ENCODE measurements at places on chromosomes 2 and 18.

GRCh38 chr2:224142397-224143312 is 103.6 kb upstream of the SERPINE2 start:
- DNase-seq, result peak; percentile 79

DNA sequence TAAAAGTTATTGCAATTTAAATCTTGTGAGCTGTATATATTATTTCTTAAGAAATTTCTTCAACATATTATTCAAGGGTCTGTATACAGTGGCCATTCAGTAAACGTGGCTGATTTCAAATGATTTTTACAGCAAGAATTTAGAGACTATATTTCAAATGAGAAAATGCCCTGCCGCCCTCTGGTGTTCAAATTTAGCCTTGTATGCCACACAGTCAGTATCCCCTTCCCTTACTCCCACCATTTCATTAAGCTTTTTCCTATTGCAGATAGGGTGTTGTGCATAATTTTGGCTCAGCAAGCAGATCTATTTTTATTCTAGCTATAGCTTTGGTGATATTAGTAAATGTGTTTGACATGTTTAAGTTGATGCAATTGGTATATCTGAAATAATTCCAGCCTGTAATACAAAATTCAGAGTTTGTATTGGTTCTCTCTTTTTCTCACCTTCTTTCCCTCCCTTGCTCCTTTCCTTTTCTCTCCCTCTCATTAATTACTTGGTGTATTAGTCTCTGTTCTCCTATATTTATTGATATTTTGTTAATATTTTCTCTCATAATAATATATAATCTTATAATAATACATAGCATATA is 22.8 kb upstream of the SCN7A start:
- DNase-seq, result peak; percentile 52

- DNase-seq, result no peak
These were observed 229.6 kb downstream of the LOXHD1 start for GRCh38 chr18:46427216-46427995.

- peak; percentile 86 for DNase-seq
These were observed 72.8 kb downstream of the PLEKHA3 start for GRCh38 chr2:178553047-178553446.

DNA sequence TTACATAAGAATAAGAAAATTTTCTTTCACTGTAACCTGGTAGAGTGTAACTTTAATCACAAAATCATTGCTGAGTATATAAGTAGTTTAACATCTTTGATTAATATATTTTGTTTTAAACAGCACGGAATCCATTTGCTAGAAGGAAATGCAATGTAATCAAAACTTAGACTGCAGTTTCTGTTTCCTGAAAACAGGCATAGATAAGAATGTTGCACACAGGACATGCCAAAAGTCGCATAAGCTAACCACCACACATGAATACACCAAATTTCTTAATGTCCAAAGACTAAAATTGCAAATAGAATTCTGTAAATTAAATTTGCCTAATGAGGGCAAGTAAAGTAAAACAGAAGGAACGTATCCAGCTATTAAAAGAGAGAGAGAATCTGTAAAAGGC is 51.0 kb upstream of the SERPINB2 start:
- no peak for DNase-seq

GRCh38 chr2:11140492-11140891 is 14.8 kb upstream of the SLC66A3 start:
- DNase-seq, result peak; percentile 46

GRCh38 chr18:46772357-46772756 is 15.5 kb upstream of the ST8SIA5 start:
- DNase-seq, result no peak

DNA sequence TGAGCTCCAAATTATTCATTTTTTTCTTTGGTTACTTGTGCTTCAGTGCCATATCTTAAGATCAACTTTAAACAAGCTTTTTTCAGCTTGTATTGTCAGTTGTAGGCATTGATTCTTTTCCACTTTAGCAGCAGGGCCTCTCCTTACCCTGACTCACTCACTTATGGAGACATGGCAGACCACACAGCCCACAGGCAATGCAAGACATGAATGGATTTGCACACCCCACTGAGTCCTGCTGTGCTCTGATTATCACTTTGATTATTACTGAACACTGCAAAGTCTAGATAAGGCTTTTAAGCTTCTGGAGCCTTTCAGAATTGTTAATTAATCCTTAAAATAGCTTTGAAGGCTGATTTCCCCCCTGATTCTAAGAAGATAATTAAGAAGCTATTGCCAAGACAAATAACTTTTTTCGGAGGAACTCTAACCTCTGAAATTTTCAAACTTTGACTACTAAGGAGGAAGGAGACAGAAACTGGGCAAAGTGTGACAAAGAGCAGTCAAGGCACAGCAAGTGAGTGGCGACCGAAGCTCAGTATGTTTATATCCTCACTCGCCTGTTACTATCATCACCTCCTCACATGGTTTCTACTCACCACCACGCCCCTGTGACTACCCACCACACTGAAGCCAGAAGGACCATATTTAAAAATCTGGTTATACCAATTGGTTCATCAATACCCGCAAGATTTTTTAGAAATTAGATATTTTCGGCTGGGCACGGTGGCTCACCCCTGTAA is 43.3 kb downstream of the CACNB4 start:
- peak; percentile 15 for DNase-seq

DNA sequence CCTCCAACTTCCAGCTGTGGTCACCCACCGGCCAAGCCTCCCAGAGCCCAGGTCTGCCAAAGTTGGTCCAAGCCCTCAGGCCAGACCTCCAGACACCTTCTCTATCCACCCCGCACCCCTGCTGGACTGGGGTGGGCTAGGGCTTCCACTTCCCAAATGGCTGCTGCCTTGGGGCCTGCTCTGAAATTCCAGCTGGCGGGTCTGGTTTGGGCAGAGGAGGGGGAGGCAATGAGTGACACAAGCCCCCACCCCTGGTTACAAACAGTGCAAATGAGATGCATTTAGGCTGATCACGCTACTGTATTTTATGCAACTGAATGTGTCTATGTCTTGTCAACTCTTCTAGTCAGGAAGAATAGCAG is 14.6 kb downstream of the POU3F3 start:
- no peak for DNase-seq

DNA sequence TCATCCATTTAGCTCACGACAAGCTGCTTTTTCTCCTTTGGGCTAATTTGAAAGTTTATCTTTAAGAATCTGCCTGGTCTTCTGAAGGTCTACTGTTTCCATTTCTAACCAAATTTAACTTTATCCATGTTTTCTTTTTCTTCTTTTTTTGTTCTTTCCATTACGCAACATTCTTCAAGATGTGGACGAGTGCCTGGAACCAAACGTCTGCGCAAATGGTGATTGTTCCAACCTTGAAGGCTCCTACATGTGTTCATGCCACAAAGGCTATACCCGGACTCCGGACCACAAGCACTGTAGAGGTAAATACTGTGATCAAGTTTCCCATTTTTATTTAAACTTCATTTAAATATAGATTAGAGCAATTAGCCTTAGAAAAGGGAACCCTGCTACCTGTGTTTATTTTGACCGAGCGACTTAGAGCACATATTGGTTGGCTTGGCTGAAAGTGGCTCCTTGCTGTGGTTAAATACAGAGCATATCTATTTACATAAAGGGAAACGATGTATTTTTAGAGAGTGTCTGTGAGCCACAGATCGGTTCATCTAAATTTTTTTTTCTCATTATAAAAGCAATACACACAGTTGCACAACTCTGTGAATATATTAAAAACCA is 183.4 kb upstream of the RASGRP3 start:
- no peak for DNase-seq

GRCh38 chr2:23708771-23709170 is 218.2 kb downstream of the ATAD2B start:
- no peak for DNase-seq

DNA sequence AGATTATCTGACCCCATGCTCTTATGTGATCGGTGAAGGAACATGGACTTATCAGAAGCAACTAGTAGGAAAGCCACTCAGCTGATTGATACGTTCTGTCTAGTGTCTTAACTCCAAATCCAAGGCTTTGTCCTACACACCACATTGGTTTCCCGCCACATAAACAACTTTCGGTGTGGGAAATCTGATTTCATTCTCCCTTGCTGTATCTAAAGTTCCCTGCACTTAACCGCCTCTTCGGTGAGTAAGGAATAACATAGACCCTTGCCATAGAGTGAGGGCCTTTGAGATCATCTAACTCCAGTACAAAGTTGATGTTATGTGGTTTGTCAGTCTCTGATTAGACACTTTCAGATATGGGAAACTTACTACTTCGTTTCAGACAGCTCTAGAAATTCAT is 538.2 kb upstream of the TNP1 start:
- no peak for DNase-seq

DNA sequence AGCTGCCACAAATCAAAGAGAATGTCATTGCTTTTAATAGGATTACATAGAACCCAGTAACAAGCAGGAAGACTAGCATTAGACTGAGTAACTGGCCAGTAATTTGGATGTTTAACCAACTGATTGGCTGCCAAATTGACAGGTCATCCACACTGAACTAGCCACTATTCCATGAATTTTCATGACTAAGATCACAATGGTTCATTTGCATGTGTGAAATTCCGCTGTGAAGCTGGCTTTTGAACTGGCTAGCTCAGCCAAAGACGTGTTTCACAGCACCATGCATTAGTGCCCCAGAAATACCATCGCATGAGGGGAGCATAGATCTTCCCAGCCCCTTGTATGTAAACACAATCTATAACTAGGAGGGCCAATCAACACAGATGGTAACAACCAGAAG is 649.8 kb downstream of the ARHGAP15 start:
- DNase-seq, result peak; percentile 72

GRCh38 chr2:206452242-206452641 is 8.9 kb downstream of the ADAM23 start:
- DNase-seq, result no peak

DNA sequence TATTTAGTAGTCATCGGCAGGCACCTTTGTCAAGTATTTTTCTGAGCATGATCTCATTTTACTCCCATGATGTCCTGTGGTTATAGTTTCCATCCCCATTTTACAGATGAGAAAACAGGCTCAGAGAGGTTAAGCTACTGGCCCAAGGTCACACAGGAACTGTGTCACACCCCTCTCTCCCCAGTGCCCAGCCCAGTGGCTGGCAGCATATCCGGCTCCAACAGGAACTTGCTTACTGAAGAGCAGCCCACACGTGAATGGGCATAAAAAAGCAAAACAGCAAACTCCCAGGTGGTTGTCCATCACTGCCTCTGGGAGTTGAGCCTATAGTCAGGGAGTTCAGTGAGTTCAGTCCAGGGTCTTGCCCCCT is 8.3 kb upstream of the KLF11 start:
- no peak for DNase-seq

- DNase-seq, result peak; percentile 37
These were observed 9.0 kb upstream of the HIBCH start for GRCh38 chr2:190328573-190329147.

DNA sequence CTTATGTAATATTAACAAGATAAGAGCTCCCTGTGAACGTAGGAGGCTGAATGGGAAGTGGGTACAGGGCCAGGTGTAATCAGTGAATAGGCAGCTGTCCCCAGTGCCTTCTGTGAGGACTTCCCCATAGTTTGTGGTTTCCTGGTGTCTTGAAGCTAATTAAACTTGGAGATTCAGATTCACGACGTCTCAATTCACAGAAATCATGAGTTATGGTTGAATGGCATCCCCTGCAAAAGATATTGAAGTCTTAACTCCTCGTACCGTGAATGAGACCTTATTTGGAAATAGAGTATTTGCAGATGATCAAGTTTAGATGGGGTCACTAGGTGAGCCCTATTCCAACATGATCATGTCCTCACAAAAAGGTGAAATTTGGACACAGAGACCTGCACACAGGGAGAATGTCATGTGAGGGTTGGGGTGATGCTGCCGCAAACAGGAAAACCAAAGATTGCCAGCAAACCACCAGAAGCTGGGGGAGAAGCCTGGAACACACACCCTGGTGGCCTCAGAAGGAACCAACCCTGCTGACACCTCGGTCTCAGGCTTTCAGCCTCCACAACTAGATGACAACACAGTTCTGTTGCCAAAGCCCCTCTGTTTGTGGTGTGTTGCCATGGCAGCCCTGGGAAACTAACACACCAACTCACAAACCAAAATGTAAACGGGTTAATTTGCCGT is 13.2 kb downstream of the ARL4C start:
- peak; percentile 18 for DNase-seq

DNA sequence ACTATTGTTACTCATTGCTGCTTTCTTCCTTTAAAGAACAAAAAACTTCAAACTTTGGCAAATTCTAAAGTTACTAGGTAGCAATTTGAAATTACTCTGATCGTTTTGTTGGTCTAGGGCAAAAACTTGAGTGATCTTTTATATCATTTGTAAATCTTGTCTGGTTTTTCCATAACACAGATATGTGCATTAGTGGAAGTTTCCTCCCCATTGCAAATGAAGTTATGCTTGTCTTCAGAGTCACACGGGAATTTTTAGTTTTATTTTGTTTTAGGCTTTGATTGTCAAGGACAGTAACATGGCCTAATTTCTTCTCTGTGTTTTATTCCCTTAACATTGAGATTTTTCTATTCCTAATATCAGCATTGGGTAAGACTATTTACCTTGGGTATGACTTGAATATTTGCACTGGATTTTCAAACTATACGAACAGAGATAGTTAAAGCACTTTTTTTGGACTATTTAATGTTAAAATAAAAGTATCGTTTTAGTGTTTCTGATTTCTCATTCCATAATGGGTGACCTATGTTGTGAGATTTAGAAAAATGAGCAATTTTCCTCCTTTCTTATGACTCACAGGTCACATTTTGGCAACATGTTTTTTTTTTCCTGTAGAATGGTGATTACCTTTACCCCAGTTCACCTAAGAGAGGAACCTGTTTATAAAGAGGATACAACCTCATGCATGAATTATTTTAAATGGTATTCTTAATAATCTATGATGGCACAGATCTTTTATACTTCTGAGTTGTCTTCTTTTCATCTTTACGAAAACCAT is 65.0 kb downstream of the BABAM2 start:
- DNase-seq, result peak; percentile 64

DNA sequence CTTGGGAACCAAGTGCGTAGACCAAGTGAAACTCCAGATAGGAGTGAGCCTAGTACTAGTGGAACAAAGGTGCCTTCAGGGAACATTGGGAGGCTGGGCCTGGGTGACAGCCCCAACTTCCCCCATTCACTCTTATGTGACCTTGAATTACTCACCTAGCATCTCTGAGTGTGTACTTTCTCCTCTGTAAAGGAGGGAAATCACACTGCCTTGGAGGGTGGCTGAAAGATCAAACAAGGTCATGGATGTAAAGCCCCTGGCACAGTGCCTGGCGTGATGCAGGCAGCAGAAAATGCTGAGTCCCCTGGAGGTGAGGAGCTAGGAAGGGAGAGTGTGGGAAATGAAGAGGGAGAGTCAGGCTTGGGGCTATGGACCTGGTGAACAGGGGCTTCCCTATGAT is 45.9 kb downstream of the MARCO start:
- DNase-seq, result no peak

- DNase-seq, result no peak
These were observed 22.2 kb upstream of the SOS1 start for GRCh38 chr2:39142904-39143605.

DNA sequence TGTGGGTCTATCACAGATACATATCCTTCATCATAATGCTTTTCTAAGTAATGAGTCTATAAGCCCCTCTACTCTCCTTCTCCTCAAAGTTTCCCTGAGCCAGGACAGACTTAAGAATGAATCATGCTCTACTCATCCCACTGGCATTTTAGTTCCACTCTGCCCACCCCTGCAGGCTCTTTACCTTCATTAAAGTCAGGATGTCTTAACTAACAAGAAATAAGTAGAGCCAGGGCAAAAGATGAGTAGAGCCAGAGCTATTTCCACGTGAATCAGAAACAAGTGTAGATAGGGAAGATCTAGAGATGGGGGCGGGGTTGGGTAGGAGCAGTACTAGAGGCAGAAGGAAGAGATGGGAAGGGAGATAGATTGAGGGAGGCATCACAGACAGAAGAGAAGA is 790.5 kb downstream of the RNF144A start:
- peak; percentile 82 for DNase-seq

- no peak for DNase-seq
These were observed 86.8 kb downstream of the RTN4 start for GRCh38 chr2:54963476-54963875.

All from ELR (cell line).